Forelimb muscle (tissue), 1 donor: ENCODE measurements at places on chromosomes 1 and 21. TPM values are rescaled to one million over a fixed set of nuclear protein-coding genes. Genes with fewer than 3 reads are reported as not detected.

The S100A1 gene
- polyA plus RNA-seq, result 8.1 TPM

The TMIGD3 gene
- polyA plus RNA-seq, result 0.24 TPM

The MAEL gene
- polyA plus RNA-seq, result 0.34 TPM

The ACTN2 gene
- polyA plus RNA-seq, result 2,397 TPM

The ALG14 gene
- 5.4 TPM for polyA plus RNA-seq

The KCNH1 gene
- polyA plus RNA-seq, result 0.13 TPM

The HUNK gene
- polyA plus RNA-seq, result 5.0 TPM

The LRRC38 gene
- 42.3 TPM for polyA plus RNA-seq

The HPCA gene
- polyA plus RNA-seq, result 0.15 TPM

The S100A14 gene
- polyA plus RNA-seq, result 0.18 TPM

The PRAMEF11 gene
- not detected for polyA plus RNA-seq

The NUDT4B gene
- not detected for polyA plus RNA-seq

The CYP4A22 gene
- polyA plus RNA-seq, result 0.09 TPM

The KIF2C gene
- 9.8 TPM for polyA plus RNA-seq

The VTCN1 gene
- polyA plus RNA-seq, result 0.13 TPM

The LEFTY2 gene
- polyA plus RNA-seq, result 6.4 TPM

The RPF1 gene
- polyA plus RNA-seq, result 30.8 TPM

The DPT gene
- 84.4 TPM for polyA plus RNA-seq

The MYCL gene
- 2.5 TPM for polyA plus RNA-seq

The CAMK2N1 gene
- polyA plus RNA-seq, result 4.2 TPM

The CRABP2 gene
- 349 TPM for polyA plus RNA-seq

The MRAP gene
- polyA plus RNA-seq, result not detected

The DAB1 gene
- polyA plus RNA-seq, result 3.6 TPM

The EFNA1 gene
- polyA plus RNA-seq, result 20.6 TPM

The PGLYRP4 gene
- not detected for polyA plus RNA-seq

The OR2G6 gene
- polyA plus RNA-seq, result not detected

The CCSAP gene
- polyA plus RNA-seq, result 9.3 TPM

The CD1E gene
- 0.35 TPM for polyA plus RNA-seq

The ZFP69B gene
- 3.1 TPM for polyA plus RNA-seq
